Body of pancreas (tissue), 4 donors: ENCODE measurements at places on chromosomes 3 and 15.

DNA sequence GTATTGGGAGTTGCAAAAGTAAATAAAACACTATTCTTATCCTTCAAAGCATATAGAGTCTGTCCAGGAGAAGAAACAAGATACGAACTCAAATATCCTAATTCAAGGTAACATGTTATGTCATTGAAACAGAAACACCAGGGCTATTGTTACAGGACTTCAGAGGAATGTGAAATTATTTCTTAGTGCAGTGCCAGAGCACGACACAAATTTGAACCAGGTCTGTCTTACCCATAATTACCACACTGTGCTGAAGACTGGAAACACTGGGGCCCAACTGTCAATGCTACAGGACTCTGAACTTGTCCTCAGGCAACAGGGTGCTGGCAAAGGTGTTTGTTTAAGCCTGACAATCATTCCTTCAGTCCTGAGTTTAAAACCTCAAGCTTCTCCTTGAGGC, 633.6 kb upstream of the UBE2E2 start:
- H3K27me3 ChIP-seq, result no peaks in the 10 kb centered on the region
- no peak overlapping the region for H3K27ac ChIP-seq
- no peaks in the 10 kb centered on the region for H3K36me3 ChIP-seq
- H3K4me1 ChIP-seq, result no peaks in the 10 kb centered on the region
- DNase-seq, result no peak

DNA sequence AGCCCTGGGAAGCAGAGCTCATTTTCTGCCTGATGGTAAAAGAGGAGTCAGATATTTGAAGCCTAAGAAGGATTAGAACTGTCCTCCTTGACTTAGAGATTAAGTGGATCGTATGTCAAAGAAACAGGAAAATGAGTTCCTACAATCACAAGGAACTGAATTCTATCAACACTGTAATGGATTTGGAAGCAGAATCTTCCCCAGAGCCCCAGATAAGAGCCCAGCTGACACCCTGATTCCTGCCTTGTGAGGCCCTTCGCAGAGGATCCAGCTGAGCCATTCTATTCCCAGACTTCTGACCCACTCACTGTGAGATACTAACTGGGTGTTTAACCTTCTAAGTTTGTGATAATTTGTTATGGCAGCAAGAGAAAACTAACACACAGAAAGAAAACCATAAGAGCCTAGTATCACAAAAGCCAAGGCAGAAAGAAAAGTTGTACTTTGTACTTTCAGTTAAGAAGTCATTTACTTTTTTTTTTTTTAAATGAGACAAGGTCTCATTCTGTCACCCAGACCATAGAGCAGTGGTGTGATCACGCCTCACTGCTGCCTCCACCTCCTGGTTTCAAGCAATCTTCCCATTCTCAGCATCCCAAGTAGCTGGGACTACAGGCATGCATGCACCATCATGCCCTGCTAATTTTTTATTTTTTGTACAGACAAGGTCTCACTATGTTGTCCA, 61.1 kb upstream of the ZBTB20 start:
- H3K27me3 ChIP-seq, result no peaks in the 10 kb centered on the region
- H3K4me3 ChIP-seq, result no peak overlapping the region
- H3K36me3 ChIP-seq, result no peaks in the 10 kb centered on the region
- H3K4me1 ChIP-seq, result no peaks in the 10 kb centered on the region

- peaks cover 9% of the 10 kb centered on the region for H3K4me1 ChIP-seq
- no peaks in the 10 kb centered on the region for H3K36me3 ChIP-seq
- no peak for DNase-seq
- H3K27ac ChIP-seq, result no peak overlapping the region
These were observed 130.3 kb upstream of the TMC3 start for GRCh38 chr15:81504170-81504905.

- no peak for DNase-seq
- H3K27ac ChIP-seq, result no peak overlapping the region
- H3K4me3 ChIP-seq, result no peak overlapping the region
These were observed 26.3 kb upstream of the EDEM1 start for GRCh38 chr3:5160940-5161858.

DNA sequence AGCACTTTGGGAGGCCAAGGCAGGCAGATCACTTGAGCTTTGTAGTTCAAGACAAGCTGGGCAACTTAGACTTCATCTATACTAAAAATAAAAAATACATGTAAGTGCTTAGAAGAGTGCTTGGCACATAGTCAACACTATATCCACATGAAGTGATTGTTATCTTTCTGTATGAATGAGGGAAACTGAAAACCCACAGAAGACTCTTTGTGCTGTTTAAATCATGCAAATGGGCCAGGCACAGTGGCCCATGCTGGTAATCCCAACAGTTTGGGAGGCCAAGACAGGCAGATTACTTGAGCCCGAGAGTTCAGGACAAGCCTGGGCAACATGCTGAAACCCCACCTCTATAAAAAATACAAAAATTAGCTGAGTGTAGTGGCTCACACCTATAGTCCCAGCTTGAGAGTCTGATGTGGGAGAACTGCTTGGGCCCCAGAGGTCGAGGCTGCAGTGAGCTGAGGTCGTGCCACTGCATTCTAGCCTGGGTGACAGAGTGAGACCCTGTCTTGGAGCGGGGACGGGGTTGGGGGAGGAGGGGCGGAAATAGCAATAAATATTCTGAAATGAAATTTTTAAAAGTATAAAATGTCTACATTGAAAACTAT, 129.7 kb downstream of the NR2E3 start:
- H3K4me3 ChIP-seq, result no peak overlapping the region
- no peak overlapping the region for H3K27ac ChIP-seq
- H3K27me3 ChIP-seq, result no peaks in the 10 kb centered on the region
- no peak for DNase-seq
- H3K36me3 ChIP-seq, result no peaks in the 10 kb centered on the region

GRCh38 chr3:171791692-171792076, 18.6 kb downstream of the PLD1 start:
- no peak overlapping the region for H3K27ac ChIP-seq
- H3K4me3 ChIP-seq, result no peak overlapping the region
- H3K36me3 ChIP-seq, result no peaks in the 10 kb centered on the region
- no peaks in the 10 kb centered on the region for H3K4me1 ChIP-seq
- DNase-seq, result no peak
- no peaks in the 10 kb centered on the region for H3K27me3 ChIP-seq

DNA sequence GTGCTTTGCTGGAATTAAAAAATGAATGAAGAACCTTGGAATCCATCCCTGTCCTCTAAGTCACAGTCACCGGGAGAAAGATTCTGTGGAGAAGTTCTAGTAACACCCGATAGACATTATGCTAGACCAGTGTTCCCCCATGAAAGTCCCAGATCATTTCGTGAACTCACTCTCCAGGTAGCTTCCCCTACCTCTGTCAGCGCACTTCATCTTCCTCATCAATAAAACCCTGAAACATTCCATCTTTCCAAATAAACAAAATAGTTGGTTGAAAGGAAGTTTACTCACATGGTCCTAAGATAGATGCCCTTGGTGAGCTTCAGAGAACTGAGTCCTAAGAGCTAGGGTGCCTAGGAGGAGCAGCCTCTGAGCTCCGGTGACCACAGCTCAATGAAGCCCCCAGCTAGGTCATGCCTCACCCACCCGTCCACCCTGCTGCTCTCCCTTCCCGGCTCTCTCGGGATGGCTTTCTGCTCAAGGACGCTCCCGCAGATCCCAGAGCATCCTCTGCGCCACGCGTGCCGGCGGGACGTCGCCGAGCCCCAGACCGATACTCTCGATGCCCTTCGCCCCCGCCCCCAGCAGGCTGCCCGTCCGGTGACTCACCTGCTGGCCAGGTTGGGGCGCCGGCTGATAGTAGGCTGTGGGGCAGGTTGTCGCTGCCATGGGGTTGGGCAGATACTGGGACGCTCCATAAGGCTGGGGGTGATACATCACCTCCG, 776 bp downstream of the VGLL3 start:
- peak overlapping the region; percentile 39 for H3K4me3 ChIP-seq
- peak; percentile 78 for DNase-seq
- H3K27ac ChIP-seq, result peak overlapping the region; percentile 73
- no peaks in the 10 kb centered on the region for H3K27me3 ChIP-seq
- H3K4me1 ChIP-seq, result peaks cover 4% of the 10 kb centered on the region

- no peaks in the 10 kb centered on the region for H3K36me3 ChIP-seq
- H3K4me1 ChIP-seq, result peaks cover 3% of the 10 kb centered on the region
- no peaks in the 10 kb centered on the region for H3K27me3 ChIP-seq
- H3K4me3 ChIP-seq, result no peak overlapping the region
These were observed 42.8 kb downstream of the GPR160 start for GRCh38 chr3:170080605-170081004.

DNA sequence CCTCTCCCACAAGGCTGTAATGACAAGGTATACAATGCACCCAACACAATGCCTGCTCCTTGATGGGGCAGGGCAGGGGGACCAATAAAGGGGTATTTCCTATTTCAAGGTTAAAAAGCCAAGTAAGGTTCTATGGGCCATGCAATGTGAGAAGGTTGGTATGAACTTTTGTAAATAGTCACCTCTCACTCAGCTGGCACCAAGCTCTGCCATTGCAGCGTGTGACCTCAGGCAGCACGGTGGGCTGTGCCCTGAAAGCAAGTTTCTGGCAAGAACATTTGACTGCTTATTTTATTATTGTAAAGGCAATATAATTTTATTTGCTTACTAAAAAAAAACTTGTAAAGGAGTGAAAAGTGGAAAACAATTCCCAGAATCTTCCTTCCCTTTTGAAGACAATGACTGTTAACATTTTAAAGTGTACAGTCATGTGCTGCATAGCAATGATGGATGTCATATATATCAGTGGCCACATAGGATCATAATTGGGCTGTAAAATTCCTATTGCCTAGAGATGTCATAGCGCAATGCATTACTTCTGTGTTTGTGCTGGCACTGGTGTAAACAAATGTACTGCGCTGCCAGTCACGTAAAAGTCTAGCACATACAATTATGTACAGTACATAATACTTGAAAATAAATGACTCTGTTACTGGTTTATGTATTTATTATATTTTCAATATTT, 167.3 kb upstream of the RORA start:
- H3K4me3 ChIP-seq, result no peak overlapping the region
- no peaks in the 10 kb centered on the region for H3K36me3 ChIP-seq
- DNase-seq, result no peak
- H3K27me3 ChIP-seq, result no peaks in the 10 kb centered on the region
- no peak overlapping the region for H3K27ac ChIP-seq
- H3K4me1 ChIP-seq, result no peaks in the 10 kb centered on the region

- H3K36me3 ChIP-seq, result no peaks in the 10 kb centered on the region
- no peak overlapping the region for H3K4me3 ChIP-seq
- H3K27me3 ChIP-seq, result no peaks in the 10 kb centered on the region
- no peak overlapping the region for H3K27ac ChIP-seq
- H3K4me1 ChIP-seq, result no peaks in the 10 kb centered on the region
- DNase-seq, result no peak
These were observed 971 bp downstream of the C3orf22 start for GRCh38 chr3:126557761-126558160.

- no peaks in the 10 kb centered on the region for H3K27me3 ChIP-seq
- H3K36me3 ChIP-seq, result no peaks in the 10 kb centered on the region
- DNase-seq, result no peak
- H3K27ac ChIP-seq, result no peak overlapping the region
These were observed 124.6 kb downstream of the FOXP1 start for GRCh38 chr3:71458895-71459294.

- peaks cover 15% of the 10 kb centered on the region for H3K4me1 ChIP-seq
- H3K27ac ChIP-seq, result no peak overlapping the region
- H3K27me3 ChIP-seq, result no peaks in the 10 kb centered on the region
- no peak overlapping the region for H3K4me3 ChIP-seq
These were observed 3.2 kb upstream of the DHX30 start for GRCh38 chr3:47799733-47800132.

- no peak overlapping the region for H3K4me3 ChIP-seq
- no peak for DNase-seq
- no peaks in the 10 kb centered on the region for H3K27me3 ChIP-seq
- no peaks in the 10 kb centered on the region for H3K36me3 ChIP-seq
These were observed 28.5 kb upstream of the SNRK start for GRCh38 chr3:43257850-43258249.

- no peaks in the 10 kb centered on the region for H3K36me3 ChIP-seq
- H3K27me3 ChIP-seq, result no peaks in the 10 kb centered on the region
- H3K27ac ChIP-seq, result no peak overlapping the region
- no peaks in the 10 kb centered on the region for H3K4me1 ChIP-seq
- DNase-seq, result no peak
These were observed 19.5 kb upstream of the ZMAT3 start for GRCh38 chr3:179091113-179091512.

DNA sequence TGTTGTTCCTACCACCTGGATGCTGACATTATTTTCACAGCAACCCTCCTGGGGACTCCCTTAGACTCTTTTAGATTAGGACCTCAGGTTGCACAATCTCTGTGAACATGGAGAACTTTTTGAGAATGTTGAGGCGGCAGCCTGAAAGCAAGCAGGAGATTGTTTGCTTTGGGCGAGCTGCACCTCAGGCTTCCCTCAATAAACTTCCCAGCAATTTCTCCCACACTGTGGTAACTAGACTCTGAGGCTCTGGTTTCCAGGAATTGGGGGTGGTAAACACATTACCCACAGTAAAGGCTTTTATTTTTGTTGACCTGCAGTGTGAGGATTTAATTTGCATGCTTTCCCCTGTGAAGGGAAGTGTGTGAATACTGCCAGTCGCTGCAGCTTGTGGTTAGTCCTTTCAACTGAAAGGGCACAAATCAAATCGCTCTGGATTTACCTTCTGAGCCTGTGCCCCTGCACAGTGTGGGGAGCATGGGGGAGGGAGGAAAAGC, 35.2 kb upstream of the SIAH2 start:
- H3K4me1 ChIP-seq, result peaks cover 4% of the 10 kb centered on the region
- no peak overlapping the region for H3K4me3 ChIP-seq
- DNase-seq, result peak; percentile 47
- H3K27me3 ChIP-seq, result no peaks in the 10 kb centered on the region
- no peak overlapping the region for H3K27ac ChIP-seq

GRCh38 chr3:37540786-37541185, 320.9 kb upstream of the CTDSPL start:
- H3K4me3 ChIP-seq, result no peak overlapping the region
- H3K4me1 ChIP-seq, result no peaks in the 10 kb centered on the region
- no peak for DNase-seq
- H3K36me3 ChIP-seq, result no peaks in the 10 kb centered on the region
- H3K27me3 ChIP-seq, result no peaks in the 10 kb centered on the region

DNA sequence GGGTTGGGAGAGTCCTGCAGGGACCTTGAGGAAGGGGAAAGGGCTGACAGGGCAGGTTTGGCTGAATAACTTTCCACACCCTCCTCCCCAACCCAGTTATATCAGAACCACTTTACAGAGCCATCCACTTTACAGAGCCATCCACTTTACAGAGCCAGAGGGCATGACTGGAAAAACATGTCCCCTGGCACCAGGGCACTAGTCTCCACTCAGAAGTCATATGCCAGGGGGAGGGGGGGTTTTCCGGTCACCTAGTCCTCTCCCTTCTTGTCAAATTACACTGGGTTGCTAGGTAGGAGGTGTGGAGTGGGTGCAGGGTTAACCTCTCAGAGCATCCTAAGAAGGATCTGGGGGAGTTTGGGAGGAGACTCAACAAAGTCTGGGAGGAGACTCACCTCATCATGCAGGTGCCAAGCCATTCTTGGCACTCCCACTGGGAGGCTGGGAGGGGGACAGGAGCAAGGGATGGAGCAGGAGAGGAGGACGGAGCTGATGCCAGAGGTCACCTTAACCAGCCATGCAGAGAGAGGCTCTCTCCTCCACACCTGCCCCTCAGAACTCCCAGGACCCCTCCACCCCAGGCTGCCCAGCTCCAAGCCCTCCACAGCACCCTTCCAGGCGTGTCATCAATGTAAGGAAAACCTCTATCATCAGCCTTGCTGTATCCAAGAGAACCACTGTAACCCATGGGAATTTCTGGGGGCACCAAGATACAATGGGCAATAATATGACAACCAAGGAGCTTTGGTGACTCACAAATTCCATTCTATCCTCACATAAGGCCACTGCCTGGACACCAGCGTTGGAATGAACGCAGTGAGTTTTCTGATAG, 1.7 kb downstream of the LRRC2 start:
- no peak overlapping the region for H3K27ac ChIP-seq
- no peaks in the 10 kb centered on the region for H3K36me3 ChIP-seq
- no peak for DNase-seq
- no peak overlapping the region for H3K4me3 ChIP-seq
- H3K4me1 ChIP-seq, result peaks cover 21% of the 10 kb centered on the region
- H3K27me3 ChIP-seq, result no peaks in the 10 kb centered on the region
